NCI-H1048 (cell line): ENCODE measurements at places on chromosomes 12 and 14.

DNA sequence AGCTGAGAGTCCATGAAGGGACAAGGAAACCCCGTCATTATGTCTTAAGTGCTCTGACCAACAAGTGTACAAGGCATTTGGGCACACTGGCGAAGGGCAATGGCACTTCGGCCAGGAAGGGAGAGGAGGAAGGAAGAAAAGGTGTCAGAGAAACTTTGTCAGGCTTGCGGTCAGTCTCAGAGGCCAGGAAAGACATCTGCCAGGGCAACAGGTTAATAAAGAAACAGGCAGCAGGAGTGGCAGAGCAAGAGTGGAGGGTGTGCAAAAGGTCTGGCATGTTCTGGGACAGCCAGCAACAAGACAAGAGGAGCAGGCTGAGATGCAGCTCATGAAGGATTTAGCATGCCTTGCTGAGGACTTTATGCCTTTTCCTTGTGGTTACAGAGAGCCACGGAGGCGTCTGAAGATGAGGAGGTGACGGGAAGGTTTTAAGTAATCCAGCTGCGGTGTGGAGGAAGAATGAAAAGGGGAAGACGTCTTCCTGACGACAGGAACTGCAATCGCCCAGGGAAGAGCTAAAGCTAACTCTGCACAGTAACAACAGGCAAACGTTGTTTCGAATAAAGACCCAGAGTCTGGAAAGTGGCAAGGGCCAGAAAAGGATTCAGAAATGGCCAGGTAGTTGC is 13.1 kb downstream of the APPL2 start:
- no peak for DNase-seq

DNA sequence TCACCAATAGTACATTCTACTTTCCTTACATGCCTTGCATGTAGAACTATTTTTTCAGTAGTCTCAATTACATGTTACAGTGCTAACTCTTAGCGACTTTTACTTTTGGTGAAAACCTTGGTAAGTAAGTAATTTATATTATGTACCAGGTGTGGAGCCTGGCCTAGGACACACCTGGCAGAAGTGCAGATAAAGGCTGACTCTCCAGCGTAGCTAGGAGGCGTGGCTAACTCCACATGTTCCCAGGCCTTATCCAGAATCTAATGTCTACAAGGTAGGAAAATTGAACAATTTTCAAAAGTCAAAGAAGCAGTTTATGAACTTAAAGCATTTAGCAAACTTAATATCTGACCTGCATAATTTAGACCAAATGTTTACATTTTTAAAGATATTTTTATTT is 157.4 kb downstream of the DHRS2 start:
- DNase-seq: no peak

DNA sequence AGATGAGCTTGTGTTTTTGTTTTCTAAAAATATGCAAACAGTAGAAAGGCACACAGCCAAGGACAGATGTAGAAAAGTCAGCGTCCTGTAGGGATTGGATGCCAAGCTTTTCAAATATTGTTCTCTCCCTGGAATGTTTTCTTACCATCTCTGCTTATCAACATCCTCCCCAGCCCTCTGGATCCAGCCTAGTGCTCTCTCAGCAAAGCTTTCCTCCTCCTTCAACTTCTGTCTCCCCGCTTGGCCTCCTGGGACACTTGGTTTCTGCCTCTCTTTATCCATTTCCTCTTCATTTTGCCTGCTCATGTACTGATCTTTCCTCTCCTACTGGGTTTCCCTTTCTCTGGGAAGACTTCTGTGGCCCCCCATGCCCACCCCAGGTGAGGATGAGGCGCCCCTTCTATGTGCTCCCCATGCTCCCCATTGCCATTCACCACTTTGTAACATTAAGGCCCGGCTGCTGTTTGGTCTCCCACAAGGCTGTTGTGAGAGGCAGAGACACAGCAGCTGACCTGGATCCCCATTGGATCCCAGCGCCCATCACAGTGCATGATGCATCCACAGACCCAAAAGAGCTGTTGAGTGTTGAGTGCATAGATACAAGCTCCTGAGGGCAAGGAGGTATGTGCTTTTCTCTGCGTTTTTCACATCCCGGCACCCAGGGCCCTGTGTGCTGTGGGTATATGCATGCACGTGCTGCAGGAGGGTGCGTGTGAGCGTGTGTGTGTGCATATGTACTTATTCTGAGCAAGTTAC is 38.2 kb downstream of the EVL start:
- DNase-seq: no peak

- no peak for DNase-seq
These were observed 103.6 kb upstream of the RTL1 start for GRCh38 chr14:101007004-101007614.

GRCh38 chr12:31118347-31119191 is 44.9 kb downstream of the DDX11 start:
- peak; percentile 37 for DNase-seq
